Hepatocyte (in vitro differentiated cells): ENCODE measurements at places on chromosomes 2 and 18. TPM values are rescaled to one million over a fixed set of nuclear protein-coding genes. Genes with fewer than 3 reads are reported as not detected.

CDK5R2 gene
- not detected in 2 replicates for polyA plus RNA-seq

TRABD2A gene
- 1.6 and 2.9 TPM in 2 replicates for polyA plus RNA-seq

CPLX4 gene
- polyA plus RNA-seq = not detected in 2 replicates

NTSR2 gene
- 0.28 TPM in 1 of 2 replicates, not detected in the other for polyA plus RNA-seq

ME2 gene
- 30.2 and 33.6 TPM in 2 replicates for polyA plus RNA-seq
